ENCODE measurements at places on chromosomes 1 and 21.

DNA sequence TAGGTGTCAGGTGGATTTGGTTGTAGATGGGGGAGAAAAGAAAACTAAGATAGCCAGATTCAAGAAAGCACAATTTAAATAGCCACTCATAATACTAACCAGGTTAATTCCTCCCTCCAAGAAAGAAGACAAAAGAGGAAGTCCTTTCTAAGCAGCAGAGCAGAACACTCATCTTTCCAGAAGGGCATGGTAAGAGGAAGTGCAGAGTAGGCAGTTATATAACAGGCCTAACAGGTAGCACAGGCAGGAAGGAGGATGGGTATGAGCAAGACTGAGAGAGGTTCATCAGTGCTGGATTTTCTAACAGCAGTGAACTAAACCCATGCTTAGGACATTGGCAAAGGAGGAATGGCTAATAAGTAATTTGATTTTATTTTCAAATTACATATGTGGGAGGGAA is 517.5 kb downstream of the PLPP3 start:
- no peak for DNase-seq

DNA sequence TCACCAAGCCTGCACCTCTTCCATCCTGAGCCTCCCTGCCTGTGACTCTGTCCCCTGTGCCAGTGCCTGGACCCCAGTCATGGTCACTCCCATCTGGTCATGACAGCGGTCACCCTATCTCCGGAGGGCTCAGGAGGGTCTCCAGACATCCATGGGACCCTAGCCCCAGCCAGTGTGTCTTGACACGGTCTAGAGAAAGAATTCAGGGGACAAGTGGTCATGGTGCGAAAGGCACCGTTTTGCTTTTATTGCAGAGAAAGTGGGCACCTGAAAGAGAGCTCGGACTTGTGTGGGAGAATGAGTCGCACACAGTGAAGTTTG is 4.7 kb upstream of the RIPK4 start:
- no peak for DNase-seq

GRCh38 chr1:244324176-244324883 is 127.4 kb downstream of the ADSS2 start:
- DNase-seq: no peak

- DNase-seq: no peak
Measured at GRCh38 chr1:167244244-167244643, 23.6 kb downstream of the POU2F1 start.

DNA sequence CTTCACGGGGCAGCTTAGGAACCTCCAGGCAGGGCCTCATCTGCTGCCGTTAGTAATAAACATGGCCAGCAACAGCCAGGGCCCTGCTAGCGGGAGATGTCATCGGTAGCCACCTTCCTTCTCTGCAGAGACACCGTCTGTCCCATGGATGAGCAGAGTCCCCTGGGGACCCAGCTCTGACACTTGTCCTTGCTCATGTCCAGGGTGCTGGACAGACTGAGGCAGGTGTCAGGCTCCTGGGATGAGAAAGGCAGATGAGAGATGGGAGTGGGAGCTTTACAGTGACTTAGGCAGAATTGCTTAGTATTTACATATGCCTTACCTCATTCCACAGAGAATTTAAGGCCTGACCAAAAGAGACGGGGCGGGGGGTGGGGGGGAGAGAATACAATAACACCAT is 25.0 kb downstream of the CAPN2 start:
- no peak for DNase-seq

DNA sequence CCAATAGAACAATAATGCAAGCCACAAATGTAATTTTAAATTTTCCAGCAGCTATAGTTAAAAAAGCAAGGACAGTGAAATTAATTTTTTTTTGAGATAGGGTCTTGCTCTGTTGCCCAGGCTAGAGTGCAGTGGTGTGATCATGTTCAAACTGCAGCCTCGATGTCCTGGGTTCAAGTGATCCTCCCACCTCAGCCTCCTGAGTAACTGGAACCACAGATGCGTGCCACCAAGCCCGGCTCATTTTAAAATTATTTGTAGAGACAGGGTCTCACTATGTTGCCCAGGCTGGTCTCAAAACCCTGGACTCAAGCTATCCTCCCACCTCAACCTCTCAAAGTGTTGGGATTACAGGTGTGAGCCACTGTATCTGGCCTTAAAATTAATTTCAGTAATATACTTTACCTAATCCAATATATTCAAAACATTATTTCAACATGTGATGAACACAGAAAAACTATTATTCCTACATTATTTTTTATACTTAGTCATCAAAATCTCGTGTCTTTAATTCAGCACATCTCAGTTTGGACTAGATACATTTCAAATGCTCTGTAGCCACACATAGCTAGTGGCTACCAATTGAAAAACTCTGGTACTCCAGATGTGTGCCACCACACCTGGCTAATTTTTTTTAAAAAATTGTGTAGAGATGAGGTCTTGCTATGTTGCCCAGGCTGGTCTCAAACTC is 10.8 kb upstream of the ID3 start:
- DNase-seq: no peak

GRCh38 chr1:54051933-54052430 is 1.0 kb downstream of the TMEM59 start:
- DNase-seq: no peak

- no peak for DNase-seq
Measured at GRCh38 chr1:168734271-168734670, 5.3 kb upstream of the DPT start.

- no peak for DNase-seq
Measured at GRCh38 chr1:47181095-47181954, 8.5 kb downstream of the PDZK1IP1 start.

DNA sequence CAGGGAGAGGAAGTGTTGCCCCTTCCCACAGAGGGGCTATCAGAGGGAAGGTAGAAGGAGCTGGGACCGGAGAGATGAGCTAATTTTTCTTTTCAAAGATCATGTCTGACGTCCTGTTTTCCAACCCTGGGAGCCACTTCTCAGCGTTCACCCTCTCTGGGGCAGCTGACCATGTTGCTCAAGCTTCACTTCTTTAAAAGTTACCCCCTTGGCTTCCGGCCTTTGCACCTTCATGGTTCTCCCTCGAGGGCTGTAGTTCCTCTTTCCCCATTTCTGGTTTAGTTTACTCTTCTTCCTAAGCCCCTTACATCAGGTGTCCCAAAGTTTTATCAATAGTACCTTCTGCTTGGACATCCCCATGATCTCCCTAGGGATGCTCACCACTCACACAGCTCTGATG is 23.8 kb upstream of the CSF1 start:
- no peak for DNase-seq

Data from kidney (tissue), 22 donors.